ENCODE measurements at places on chromosomes 1 and 21.

DNA sequence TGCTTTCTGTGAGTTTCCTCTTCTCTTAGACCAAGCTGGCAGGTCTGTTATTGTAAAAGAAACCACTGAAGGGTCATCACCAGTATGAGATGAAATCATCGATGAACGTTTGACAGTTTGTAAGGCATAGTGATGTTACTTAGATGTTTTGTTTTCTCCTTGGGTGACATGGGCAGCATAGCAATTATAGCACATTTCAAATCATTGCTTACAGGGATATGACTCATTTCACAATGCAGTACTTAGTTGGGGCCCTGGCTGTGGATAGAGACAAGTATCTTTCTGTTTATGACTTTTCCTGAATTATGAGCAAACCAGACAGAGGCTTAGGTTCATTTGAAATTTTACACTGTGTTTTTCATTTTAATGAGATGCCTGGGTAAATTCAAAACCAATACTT is 313.0 kb downstream of the RWDD3 start:
- no peak for DNase-seq

- no peak for DNase-seq
Observed at GRCh38 chr1:93394514-93394913, 48.8 kb downstream of the DR1 start.

DNA sequence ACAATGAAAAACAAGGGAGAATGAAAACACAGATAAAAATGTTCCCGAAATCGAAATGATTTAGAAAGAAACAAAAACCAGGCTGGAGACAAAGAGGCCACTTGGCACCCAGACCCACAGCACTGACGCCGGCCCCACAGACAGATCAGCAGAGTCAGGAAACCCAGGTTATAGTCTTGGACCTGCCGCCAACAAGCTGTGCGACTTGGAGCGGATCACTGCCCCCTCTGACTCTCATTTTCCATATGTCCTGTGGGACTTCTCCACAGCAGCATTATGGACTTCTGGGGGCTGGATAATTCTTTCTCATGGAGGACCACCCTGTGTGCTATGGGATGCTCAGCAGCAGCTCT is 72.4 kb downstream of the MATN1 start:
- no peak for DNase-seq

DNA sequence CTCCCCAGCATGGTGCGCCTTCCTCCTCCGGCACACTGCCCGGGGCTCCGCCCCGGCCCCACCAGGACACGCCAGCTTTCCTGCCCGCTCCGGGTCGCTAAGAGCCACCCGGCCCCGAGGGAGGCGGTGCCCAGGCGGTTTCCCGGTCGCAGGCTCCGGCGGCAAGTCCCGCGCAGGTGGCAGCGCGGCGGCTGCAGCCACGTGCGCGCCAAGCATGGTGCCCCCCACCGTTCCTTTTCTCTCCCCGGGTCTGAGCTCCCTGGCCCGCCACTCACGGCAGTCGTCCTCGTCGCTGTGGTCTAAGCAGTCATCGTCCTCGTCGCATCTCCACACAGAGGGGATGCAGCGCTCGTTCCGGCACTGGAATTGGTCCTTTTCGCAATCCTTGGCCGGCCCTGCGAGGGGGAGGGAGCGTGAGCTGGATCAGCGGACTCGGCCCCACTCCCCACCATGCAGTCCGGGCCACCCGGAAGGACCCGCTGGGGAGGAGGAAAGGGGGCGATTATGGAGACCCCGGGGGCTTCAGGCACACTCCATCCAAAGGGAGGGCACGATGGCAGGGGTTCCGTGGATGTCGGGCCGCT is 1.2 kb downstream of the LRP8 start:
- DNase-seq = no peak

DNA sequence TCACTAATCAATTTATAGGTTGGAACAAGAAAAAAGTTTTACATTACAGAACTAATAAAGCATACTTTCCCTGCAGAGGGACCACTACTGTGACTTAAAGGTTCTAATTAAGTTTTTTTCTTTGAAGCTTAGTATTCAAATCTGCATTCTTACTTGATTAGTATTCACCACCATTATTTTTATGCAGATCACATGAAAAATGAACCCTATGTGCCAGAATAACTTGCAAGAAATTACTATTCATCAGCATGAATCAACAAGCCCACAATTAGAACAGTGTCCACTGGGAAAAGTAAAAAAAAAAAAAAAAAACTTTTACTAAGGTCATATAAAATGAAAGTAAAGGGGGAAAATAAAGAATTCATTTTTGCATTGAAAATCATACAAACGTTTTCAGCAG is 90.8 kb downstream of the SMYD3 start:
- no peak for DNase-seq

- DNase-seq = peak; percentile 13
Observed at GRCh38 chr21:35565204-35565611, 495.1 kb downstream of the SETD4 start.

GRCh38 chr21:39142972-39143371 is 40.3 kb downstream of the PSMG1 start:
- no peak for DNase-seq

GRCh38 chr1:15350151-15350550 is 59.5 kb upstream of the EFHD2 start:
- DNase-seq = no peak

DNA sequence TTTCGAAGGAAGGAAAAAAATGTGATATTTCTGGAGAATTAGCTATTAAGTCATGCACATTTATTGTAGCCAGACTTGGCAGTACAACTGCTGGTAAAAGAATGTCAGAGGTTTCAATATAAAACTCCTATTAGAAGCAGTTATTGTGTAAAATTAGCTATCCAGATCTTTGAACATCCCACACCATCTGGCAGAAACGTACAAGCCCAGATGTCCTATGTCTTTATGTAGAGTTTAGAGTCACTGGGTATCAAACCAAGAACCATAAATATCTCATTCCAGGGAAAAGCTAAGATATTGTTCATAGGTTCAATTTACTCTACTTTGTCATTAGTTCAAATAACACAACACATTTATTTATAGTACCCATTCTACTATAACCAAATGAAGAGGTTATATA is 31.4 kb downstream of the OLFM3 start:
- DNase-seq = peak; percentile 31

GRCh38 chr1:194931166-194931565 is 1677.1 kb downstream of the KCNT2 start:
- no peak for DNase-seq

DNA sequence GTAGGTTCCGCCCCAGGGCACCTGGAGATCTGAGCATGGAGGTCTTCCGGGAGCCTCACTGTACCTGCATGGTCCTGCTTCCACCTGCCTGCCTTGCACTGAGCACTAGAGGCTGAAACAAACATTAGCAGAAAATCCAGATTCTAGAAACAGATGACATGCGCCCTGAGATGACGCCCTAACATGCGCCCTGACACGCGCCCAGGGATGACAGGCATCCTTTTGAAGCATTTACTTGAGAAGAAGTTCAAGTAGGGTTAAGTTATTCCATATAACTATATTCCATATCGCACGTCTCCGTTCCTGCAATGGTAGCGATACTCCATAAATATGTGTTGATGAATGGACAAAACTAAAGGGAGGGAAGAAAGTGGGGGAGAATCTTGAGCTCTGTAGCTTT is 13.7 kb downstream of the ACTA1 start:
- no peak for DNase-seq

GRCh38 chr1:33500547-33500946 is 28.1 kb downstream of the ZSCAN20 start:
- no peak for DNase-seq
